Effector memory CD4-positive, alpha-beta T cell (primary cell): ENCODE measurements at places on chromosomes 13 and 19.
A peak's percentile ranks its signal among the peaks of the same experiment; 100 is the strongest.

DNA sequence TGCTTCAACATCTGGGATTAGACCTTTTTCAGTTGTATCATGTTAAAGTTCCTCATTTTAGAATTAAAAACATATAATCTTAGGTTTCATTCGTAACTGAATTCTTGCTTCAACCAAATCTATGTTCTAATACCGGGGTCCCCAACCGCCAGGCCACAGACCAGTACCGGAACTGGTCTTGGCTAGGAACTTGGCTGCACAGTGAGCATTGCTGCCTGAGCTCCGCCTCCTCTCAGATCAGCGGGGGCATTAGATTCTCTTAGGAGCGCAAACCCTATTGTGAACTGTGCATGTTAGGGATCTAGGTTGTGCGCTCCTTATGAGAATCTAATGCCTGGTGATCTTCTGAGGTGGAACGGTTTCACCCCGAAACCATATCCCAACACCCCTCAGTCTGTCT lies 19.2 kb downstream of the ITM2B start:
- DNase-seq: no peak

DNA sequence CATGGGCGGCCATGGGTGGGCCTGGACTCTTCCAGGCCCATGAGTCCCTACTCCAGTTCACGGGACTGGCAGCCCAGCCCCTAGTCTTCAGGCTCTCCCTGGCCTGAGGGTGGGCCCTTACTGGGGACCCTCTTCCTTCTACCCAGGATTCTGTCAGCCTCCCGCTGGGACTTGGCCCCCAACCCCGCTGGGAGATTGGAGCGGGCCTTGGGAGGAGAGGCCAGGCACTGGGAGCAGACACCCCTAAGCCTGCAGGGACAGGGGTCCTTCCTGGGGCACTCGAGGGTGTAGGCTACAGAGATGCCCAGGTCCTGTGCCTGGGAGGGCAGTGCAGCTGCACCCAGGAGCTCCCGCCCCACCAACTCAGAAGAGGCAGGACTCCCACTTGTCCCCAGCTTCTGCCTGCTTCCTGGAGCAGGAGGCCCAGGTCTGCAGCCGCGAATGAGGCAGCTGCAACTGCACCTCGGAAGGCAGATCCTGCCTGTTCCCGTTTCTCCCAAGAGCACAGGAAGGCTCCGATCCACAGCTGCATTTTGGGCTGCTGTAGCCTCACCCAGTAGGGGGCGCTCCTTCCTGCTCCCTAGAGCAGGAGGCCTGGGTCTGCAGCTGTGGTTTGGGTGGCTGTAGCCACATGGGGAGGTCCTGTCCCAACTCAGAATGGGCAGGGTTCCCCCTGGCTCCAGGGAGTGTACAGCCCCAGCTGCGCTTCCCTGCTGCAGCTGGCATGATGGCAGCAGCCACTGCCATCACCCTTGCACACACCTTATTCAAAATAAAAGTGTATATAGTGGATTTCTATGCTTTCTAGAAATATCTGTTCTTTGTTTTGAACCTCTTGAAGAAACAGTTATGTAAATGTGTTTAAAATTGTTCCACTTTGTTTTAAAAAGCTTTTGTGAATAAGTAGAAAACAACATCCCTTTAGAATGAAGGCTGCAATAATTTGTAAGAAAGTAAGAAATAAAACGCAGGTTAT lies 46.8 kb downstream of the TEX26 start:
- peak; percentile 0 for DNase-seq

DNA sequence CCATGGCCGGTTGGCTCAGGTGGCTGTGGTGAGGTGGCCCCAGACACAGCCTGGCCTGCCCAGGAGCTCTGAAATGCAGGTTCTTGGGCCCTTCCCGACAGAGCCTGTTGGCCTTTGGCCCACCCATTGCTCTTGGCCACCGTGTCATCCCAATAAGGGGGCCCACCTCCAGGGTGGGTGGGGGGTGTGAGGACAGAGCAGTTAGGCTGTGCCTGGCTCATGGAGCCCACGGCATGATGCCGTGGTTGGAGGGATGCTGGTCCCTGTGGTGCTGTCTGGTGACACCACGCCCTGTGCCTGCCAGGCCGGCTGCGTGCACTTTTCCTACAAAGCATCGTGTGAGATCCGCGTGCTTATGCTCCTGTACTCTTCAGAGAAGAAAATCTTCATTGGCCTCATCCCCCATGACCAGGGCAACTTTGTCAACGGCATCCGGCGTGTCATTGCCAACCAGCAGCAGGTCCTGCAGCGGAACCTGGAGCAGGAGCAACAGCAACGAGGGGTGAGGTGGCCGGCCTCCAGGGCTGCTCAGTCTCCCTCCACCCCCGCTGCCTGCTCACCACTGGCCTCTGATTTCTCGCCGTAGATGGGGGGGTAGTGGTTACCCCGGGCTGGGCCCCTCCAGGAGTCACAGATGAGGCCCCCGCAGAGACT lies 7.6 kb downstream of the PNKP start:
- DNase-seq: no peak

DNA sequence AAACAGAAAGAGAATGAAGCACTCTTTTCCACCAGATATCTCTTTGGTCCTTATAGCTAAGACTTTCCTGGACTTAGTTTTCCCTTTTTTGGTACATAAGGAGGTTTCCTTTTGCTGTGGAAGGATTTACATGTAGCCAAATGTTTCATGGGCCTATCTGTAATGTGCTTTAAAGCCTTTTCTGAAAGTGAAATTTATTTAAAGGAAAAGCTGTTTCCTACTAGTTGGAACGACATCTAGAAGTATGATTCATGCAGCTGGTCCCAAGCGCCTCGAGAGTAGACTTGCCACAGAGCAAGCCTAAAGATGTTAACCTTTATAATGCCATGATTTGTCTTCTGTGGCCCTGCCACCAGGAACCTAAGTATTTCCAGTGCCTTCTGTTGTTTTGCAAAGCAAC lies 390.3 kb downstream of the DLEU7 start:
- DNase-seq: no peak

DNA sequence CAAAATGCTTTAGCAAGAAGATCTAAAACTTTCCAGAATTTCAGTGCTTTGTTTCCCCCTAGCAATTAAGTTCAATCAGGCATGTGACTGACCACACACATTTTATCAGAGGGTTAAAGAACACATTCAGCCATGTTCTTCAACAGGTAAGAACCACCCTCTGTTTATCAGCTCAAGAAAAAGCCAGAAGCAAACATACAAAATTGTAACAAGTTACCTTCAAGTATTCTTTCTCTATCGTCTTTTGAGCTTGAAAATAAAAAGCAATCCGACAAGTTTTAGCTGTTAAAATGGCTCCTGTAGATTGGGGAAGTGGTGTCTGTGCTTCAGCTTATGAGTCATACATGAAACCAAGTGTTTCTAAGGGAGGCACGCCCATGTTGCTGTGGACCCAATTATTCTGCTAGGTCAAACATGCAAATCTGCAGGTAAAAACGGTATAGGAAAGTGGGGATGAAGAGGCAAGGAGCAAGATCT lies at the start of gene ELF1:
Gene ELF1 (minus strand): TSS at position 306 of the 477 bp plus-strand sequence. CDS start 37,262 bp downstream, outside the sequence.
- peak; percentile 47 for DNase-seq

GRCh38 chr13:28357247-28357825 lies 137.6 kb downstream of the FLT1 start:
- DNase-seq: no peak

DNA sequence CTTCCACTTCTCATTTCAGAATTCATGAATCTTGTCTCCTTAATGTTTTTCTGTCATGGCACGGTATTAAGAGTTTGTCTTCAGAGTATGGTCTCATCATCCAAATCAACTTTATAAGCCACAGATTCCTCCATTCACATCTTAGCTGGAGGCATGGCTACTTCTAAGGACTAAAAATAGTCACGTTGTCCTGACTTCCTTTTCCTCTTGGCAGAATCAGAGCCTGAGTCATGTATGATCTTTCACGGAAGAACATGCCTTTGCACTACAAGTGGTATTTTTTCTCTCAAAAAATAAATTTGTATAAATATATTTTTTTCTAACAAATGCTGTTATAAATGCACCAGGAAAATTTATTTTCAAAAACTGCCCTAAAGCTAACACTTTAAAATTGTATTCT lies 71.4 kb downstream of the ALOX5AP start:
- DNase-seq: no peak

GRCh38 chr19:51693819-51694218 lies 689 bp downstream of the SPACA6 start:
- DNase-seq: no peak

- DNase-seq: peak; percentile 67
These were observed 45.6 kb upstream of the UBE2L5 start for GRCh38 chr13:30376426-30377311.

- no peak for DNase-seq
These were observed 22.8 kb downstream of the WTIP start for GRCh38 chr19:34504273-34504808.

GRCh38 chr19:14411938-14412245 lies 7.2 kb downstream of the DDX39A start:
- DNase-seq: no peak

GRCh38 chr13:38821770-38822551 lies 135.1 kb downstream of the FREM2 start:
- no peak for DNase-seq

GRCh38 chr13:39159846-39160370 lies 121.7 kb downstream of the NHLRC3 start:
- no peak for DNase-seq

- no peak for DNase-seq
These were observed 245.1 kb downstream of the LMO7 start for GRCh38 chr13:75881109-75881775.

GRCh38 chr19:2215281-2215751 lies 20.8 kb downstream of the PLEKHJ1 start:
- no peak for DNase-seq

GRCh38 chr19:32873247-32873959 lies 3.8 kb upstream of the SLC7A9 start:
- DNase-seq: no peak

GRCh38 chr13:112756967-112757758 lies 67.3 kb downstream of the ATP11A start:
- DNase-seq: no peak

- DNase-seq: no peak
These were observed 899 bp downstream of the GIPC3 start for GRCh38 chr19:3586127-3586626.

DNA sequence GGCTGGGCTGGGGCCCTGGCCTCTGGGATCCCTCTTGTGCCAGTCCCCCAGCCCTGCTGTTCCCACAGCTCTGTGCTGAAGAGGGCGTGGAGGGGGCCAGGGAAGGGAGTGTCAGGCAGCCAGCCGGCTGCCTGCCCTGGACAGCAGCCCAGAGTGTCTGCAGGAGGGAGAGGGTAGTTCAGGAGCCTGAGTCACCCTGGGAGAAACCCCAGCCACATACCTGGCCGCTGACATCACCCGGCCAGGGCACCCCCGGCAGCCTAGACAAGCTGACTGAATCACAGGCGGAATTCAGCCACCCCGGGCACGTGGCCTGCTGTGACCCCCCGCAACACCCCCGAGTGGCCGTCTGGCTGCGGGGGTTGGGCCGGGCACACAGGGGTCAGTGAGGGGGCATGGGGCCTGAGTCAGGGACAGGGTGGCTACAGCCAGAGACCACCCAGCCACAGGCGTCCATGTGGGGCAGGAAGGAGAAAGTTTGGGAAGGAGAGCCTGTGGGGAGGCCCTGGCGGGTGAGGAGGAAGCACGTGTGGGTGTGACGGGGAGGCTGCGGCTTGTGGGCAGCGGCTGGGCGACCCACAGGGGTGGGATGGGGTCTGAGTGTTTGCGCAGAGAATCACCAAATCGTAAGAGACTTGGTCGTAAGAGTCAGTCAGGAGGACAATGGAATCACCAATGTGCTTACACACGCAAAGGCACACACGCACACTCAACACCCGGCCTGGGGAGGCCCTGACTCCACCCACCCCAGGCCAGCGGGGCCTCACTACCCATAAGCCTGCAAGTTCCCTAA lies 11.9 kb upstream of the FOSB start:
- peak; percentile 82 for DNase-seq

DNA sequence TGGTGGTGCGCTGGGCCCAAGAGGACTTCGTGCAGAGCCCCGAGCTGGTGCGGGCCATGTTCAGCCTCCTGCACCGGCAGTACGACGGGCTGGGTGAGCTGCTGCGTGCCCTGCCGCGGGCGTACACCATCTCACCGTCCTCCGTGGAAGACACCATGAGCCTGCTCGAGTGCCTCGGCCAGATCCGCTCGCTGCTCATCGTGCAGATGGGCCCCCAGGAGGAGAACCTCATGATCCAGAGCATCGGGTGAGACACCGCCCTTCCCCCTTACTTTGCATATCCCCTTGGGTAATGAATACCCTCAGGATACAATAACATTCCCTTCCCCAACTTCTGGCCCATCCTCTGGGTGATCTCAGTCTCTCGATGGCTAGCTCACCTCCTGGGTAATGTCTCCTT lies 60.9 kb downstream of the RYR1 start:
- no peak for DNase-seq

DNA sequence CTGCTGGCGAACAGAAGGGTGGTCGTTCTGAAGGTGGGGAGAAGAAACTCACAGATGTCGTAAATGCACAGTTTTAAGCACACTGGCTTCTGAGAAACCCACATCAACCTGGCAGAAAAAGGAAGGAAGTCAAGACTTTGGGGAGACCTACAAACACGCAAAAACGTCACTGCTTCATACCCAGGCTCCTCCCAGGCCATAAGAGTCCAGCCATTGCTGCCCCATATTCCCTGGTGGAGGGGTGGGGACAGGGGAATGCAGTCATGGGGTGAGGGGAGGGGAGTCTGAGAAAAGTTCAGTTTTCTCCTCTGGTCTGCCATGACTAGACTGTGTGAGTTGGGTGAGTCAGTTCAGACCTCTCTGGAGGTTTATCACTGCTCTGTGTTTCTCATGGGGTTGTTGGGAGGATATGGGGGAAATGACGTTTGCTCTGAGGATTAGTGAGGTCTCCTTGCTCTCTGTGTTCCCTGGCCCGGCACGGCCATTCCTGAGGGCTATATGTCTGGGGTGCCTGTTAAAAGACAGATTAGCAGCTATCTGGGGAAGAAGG lies 139.0 kb downstream of the FLT1 start:
- DNase-seq: no peak

DNA sequence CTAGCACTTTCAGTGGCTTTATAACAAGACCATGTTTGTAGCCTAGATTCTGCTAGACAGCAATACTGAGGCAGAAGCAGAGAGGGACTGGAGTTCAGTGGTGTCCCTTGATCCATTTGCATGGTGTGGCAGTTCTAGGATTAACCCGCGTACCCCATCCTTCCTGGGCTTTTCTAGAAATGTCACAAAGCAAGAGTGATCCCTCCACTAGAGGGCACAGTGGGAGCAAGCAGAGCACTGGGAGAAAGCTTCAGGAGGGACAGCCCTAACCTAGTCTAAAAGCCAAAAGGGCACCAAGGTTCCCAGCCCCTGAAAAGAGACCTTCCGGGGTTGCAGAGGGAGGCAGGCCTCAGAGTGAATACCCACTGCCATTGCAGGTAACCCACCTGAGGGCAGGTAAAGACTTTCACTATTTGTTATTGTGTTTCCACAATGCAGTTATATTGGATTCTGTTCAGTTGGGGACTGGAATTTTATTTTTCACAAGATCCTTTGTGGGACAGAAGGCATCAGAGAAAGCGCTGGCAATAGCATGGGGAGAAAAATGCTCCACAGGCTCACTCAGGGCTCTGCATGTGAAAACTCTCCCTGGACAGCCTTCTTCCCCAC lies 170.6 kb downstream of the FLT1 start:
- no peak for DNase-seq

GRCh38 chr13:113667771-113668490 lies 912 bp downstream of the GRK1 start:
- DNase-seq: no peak
